Gastrocnemius medialis (tissue), 4 donors: ENCODE measurements at places on chromosomes 3 and 15. TPM values are rescaled to one million over a fixed set of nuclear protein-coding genes. Genes with fewer than 3 reads are reported as not detected.

- no peak for DNase-seq
- no peak overlapping the region for H3K27ac ChIP-seq
- H3K36me3 ChIP-seq: no peaks in the 10 kb centered on the region
- no peaks in the 10 kb centered on the region for H3K4me1 ChIP-seq
Measured at GRCh38 chr3:12444582-12445471, 39.5 kb upstream of the TSEN2 start.

- no peaks in the 10 kb centered on the region for H3K36me3 ChIP-seq
- no peaks in the 10 kb centered on the region for H3K27me3 ChIP-seq
- H3K27ac ChIP-seq: no peak overlapping the region
- H3K4me1 ChIP-seq: no peaks in the 10 kb centered on the region
- no peak for DNase-seq
- no peak overlapping the region for H3K4me3 ChIP-seq
Measured at GRCh38 chr15:85168642-85169173, 187.1 kb downstream of the PDE8A start.

The IMPG2 gene
- total RNA-seq: 0.36 TPM

The TEX55 gene
- not detected for total RNA-seq

The GHSR gene
- not detected for total RNA-seq

The ARHGAP31 gene
- 6.2 TPM for total RNA-seq

GRCh38 chr3:100008081-100008698 is 106.1 kb downstream of the FILIP1L start:
- H3K4me3 ChIP-seq: no peak overlapping the region
- H3K36me3 ChIP-seq: no peaks in the 10 kb centered on the region
- no peak for DNase-seq
- H3K27me3 ChIP-seq: no peaks in the 10 kb centered on the region

- peaks cover 47% of the 10 kb centered on the region for H3K4me1 ChIP-seq
- H3K4me3 ChIP-seq: peak within 1 kb of the TSS; percentile 91
- no peaks in the 10 kb centered on the region for H3K36me3 ChIP-seq
- DNase-seq: peak; percentile 86
- peak within 1 kb of the TSS; percentile 95 for H3K27ac ChIP-seq
Measured at GRCh38 chr3:49689046-49689907, at the start of the genes MST1 and RNF123. TSS of gene MST1 (minus strand) at chr3:49689474. CDS start at chr3:49688691, 783 bp downstream. TSS of gene RNF123 (plus strand) at chr3:49689557. CDS start at chr3:49691166, 1,609 bp downstream.

The GPR15 gene
- total RNA-seq: not detected

The TM6SF1 gene
- 49.1 TPM for total RNA-seq

GRCh38 chr3:171028025-171028778 is 1.7 kb upstream of the SLC2A2 start:
- H3K4me3 ChIP-seq: peak overlapping the region; percentile 43
- H3K36me3 ChIP-seq: no peaks in the 10 kb centered on the region
- DNase-seq: no peak
- H3K27ac ChIP-seq: no peak overlapping the region
- peaks cover 9% of the 10 kb centered on the region for H3K4me1 ChIP-seq
- H3K27me3 ChIP-seq: no peaks in the 10 kb centered on the region

GRCh38 chr3:101962055-101962454 is 112.7 kb downstream of the NFKBIZ start:
- no peaks in the 10 kb centered on the region for H3K4me1 ChIP-seq
- H3K36me3 ChIP-seq: no peaks in the 10 kb centered on the region
- H3K4me3 ChIP-seq: no peak overlapping the region
- no peak for DNase-seq

DNA sequence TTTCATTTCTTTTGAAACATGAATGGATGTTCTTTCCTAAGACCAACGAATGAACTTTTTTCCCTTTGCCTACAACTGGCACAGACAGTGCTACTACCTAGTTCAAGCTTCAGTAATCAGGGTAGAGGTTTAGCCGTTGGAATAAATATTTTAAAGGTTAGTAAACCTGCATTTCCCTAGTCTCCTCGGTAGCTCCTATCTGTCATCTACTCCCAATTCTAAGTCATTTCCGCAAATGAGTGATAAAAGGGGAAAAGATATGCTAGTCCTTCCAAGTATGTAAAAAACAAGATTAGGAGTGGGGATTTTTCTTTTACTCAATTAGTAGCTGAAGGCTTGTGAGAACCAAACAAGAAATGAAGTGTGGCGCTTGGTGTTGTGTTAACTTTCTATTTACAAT is 15.2 kb downstream of the SLTM start:
- no peak for DNase-seq
- peaks cover 21% of the 10 kb centered on the region for H3K36me3 ChIP-seq
- no peaks in the 10 kb centered on the region for H3K27me3 ChIP-seq
- peaks cover 19% of the 10 kb centered on the region for H3K4me1 ChIP-seq
- peak overlapping the region; percentile 7 for H3K27ac ChIP-seq

The IMP3 gene
- total RNA-seq: 184 TPM

The RPL29 gene
- total RNA-seq: 2,296 TPM

The FES gene
- 10.7 TPM for total RNA-seq

DNA sequence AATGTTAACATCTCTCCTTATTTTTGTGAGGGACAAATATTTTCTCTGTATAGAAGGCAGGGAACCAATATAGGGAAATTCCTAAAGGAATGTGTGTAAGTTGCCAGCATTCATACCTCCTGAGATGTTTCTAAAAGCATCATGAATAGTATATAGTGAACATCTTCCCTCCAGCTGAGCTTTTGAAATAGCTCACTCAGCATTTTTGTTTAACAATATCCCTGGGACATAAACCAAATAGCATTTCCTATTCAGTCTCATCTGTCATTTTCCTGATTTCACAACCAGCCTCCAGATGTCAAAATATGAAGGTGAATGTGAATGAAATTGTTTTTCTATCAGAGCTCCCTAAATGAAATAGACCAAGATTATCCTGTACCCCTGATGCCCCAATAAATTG is 137.2 kb downstream of the PPM1L start:
- DNase-seq: no peak
- H3K4me1 ChIP-seq: no peaks in the 10 kb centered on the region
- H3K36me3 ChIP-seq: no peaks in the 10 kb centered on the region
- H3K4me3 ChIP-seq: no peak overlapping the region
- no peaks in the 10 kb centered on the region for H3K27me3 ChIP-seq
- H3K27ac ChIP-seq: no peak overlapping the region

The CTXN2 gene
- total RNA-seq: not detected

- no peak overlapping the region for H3K27ac ChIP-seq
- peak; percentile 79 for DNase-seq
- no peaks in the 10 kb centered on the region for H3K36me3 ChIP-seq
- H3K4me1 ChIP-seq: peaks cover 13% of the 10 kb centered on the region
- H3K27me3 ChIP-seq: no peaks in the 10 kb centered on the region
- no peak overlapping the region for H3K4me3 ChIP-seq
Measured at GRCh38 chr15:69893863-69894262, 203.9 kb downstream of the TLE3 start.

DNA sequence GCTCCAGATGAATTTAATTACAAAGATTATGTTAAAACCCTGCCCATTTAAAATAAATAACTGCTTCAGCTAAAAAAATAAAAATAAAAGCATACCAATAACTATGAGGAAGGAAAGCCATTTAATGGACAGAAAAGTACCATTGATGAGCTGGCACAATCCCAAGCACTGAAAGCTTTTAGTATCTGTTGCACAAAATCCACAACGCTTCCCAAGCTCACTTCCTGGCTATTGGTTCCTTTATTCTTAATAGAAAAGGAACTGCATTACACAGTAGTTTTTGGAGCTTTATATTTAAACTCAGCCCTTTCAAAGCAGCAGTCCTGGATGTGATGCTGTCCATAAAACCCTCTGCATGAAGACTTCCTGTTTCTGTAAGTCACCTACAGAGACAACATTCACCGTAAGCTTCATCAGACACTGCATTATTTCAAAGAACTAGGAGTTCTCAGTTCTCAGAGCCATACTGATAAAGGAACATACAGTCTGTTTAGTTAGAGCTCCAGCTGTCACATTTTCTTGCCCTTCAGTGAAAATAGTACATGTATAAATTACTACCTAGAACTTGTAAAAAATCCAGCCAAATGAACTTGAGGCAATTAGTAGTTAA is 81.5 kb downstream of the CSNK1G1 start:
- H3K36me3 ChIP-seq: no peaks in the 10 kb centered on the region
- H3K4me1 ChIP-seq: peaks cover 6% of the 10 kb centered on the region
- no peak overlapping the region for H3K4me3 ChIP-seq
- no peaks in the 10 kb centered on the region for H3K27me3 ChIP-seq
- DNase-seq: no peak

DNA sequence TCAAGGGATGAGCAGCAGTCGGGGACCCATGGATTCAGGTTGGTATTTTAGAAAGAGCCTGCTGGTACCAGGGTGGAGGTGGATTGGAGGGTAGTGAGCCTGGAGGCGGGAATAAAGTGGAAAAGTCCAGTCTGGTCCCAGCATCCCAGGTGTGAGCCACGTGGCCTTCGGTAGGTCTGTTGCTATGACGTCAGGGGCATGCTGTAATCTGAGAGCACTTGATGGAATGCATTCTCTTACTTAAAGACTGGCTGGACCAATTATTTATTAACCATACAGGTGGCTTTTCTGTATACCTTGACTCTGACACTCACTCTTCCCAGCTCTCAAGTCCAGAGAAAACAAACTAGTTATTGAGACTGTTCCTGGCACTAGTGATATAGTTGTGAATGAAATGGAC is 389.9 kb upstream of the RGMA start:
- no peak for DNase-seq
- no peak overlapping the region for H3K27ac ChIP-seq
- peaks cover 7% of the 10 kb centered on the region for H3K4me1 ChIP-seq
- no peaks in the 10 kb centered on the region for H3K36me3 ChIP-seq
- H3K4me3 ChIP-seq: no peak overlapping the region

The POTEB gene
- total RNA-seq: not detected

The TPRG1 gene
- total RNA-seq: 3.4 TPM

The SNURF gene
- 16.5 TPM for total RNA-seq

The IL12A gene
- total RNA-seq: not detected

GRCh38 chr15:59295261-59296001 is 77.2 kb downstream of the MYO1E start:
- H3K27me3 ChIP-seq: no peaks in the 10 kb centered on the region
- peak; percentile 56 for DNase-seq
- no peaks in the 10 kb centered on the region for H3K36me3 ChIP-seq

DNA sequence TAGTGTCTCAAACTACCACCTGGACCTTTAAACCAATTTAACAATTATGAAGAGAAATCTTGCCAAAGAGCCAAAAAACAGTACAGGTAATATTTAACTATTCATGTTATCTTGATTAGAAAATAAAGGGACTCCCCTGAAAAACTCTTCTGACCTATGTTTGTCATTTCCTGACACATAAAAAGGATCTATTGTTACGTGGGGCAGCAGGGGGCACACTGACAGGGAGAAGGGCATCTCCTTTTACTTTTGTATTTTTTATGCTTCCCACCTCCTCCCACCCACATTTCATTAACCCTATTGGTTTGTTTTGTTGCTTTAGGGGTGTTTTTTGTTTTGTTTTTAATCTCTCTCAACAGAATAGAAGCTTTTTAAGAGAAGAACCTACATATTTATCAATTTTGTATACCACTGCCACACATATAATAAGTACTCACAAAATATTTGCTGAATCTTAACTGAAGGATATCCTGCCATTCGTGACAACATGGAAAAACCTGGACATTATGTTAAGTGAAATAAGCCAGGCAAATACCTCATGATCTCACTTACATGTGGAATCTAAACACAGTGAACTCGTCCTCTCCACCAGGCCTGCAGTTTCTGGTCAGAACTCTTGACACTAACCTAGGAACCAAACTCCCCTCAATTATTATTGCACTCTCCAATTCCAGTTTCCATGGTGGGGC is 17.7 kb downstream of the STAG1 start:
- H3K4me1 ChIP-seq: peaks cover 43% of the 10 kb centered on the region
- H3K27me3 ChIP-seq: no peaks in the 10 kb centered on the region
- H3K4me3 ChIP-seq: no peak overlapping the region
- DNase-seq: no peak
- no peaks in the 10 kb centered on the region for H3K36me3 ChIP-seq

The CHST13 gene
- not detected for total RNA-seq

GRCh38 chr3:71453822-71454511 is 129.6 kb downstream of the FOXP1 start:
- H3K27ac ChIP-seq: no peak overlapping the region
- no peaks in the 10 kb centered on the region for H3K27me3 ChIP-seq
- H3K4me1 ChIP-seq: no peaks in the 10 kb centered on the region
- no peak for DNase-seq
